ENCODE measurements at places on chromosomes 3 and 15.

DNA sequence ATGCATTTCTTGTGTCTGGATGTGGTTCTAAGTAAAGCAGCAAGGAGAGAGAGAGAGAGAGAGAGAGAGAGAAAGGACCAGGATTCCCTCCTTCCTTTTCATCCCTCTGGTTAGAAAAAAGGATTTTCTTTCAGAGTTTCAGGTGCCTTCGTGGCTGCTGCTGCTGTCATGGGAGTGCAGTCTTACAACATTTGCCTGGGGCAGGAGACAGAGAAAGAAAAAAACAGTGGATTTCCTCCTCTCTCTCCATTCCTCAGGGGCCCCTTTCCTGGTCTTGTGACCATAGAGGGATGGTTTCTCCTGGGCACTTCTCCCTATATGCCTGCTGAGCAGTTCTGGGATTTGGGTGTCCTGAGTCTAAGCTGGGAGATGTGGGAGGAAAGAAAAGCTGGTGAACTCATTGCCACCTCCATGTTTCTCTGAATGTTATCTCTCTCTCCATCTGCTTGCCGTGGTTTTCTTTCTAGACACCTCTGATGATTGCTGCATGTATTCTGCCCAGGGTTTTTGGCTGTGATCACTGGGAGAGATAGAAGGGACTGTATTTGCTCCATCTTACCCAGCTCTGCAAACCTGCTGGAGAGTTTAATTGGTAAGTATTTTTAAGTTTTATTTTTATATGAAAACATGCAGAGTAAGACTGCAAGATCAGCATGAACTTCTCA is 142.4 kb upstream of the RGMA start:
- DNase-seq, result no peak

- DNase-seq, result no peak
Observed at GRCh38 chr15:32707436-32707835, 10.4 kb upstream of the GREM1 start.

DNA sequence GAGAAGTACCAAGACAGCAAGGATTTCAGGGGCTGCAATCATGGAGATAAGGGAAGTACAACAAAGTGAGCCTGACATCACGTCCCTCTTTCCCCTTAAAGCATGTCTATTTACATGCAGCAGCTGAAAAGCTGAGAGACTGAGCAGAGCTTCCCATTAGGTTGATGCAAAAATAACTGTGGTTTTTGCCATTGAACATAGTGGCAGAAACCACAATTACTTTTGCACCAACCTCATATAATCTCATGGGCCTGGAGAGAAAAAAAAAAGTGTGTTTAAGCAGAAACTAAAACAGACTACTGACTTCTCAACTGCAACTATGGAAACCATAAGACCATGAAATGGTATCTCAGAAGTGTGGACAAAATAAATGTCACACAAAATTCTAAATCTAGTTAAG is 48.3 kb downstream of the CCDC12 start:
- DNase-seq, result no peak

- no peak for DNase-seq
Observed at GRCh38 chr3:15071699-15072098, 6.6 kb upstream of the MRPS25 start.

DNA sequence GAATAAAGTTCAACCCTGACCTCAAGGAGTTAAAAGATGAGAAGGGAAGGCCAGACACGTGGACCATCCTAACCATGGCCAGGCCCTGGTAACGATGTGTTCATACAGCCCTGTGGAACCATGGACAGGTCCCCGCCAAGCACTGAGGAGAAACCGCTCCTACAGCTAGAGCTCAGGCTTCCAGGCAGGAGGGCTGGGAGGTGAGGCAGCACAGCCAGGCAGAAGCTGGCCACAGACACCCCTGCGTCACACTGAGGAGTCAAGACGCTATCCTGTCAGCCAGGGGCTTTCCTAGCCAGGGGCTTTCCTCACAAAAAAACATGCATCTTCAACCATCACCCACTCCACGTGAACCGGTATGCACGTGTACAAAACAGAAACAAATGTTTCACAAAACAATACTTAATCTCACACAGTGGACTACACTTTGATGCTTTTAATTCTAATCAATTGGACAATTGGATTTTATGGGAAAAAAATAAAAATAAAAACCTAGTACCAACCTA is 73.2 kb downstream of the TBC1D2B start:
- DNase-seq, result no peak

DNA sequence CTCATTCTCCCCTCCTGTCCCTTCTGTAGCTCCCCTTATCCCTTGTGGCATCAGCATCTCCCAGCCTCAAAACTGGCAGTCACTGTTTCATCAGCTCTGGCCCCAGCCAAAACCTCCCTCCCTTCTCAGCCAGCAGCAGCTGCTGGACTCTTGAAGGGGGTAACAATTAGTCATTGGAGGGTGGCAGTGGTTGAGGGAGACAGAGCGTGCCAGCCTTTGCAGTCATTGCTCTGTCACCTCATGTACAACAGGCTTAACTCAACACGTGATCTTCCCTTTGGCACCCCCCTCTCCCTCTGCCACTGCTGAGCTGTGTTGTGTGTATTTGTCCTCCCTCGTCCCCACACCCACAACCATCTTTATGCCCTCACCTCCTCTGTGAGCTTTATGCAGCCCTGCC is 28.2 kb downstream of the RBP2 start:
- DNase-seq, result no peak

GRCh38 chr3:120062474-120062873 is 31.8 kb downstream of the GSK3B start:
- no peak for DNase-seq

GRCh38 chr3:112785321-112786001 is 61.2 kb downstream of the CD200R1L start:
- no peak for DNase-seq

GRCh38 chr15:20345401-20345958 is 196.1 kb downstream of the GOLGA6L6 start:
- no peak for DNase-seq

- DNase-seq, result peak; percentile 13
Observed at GRCh38 chr15:78536134-78536533, 4.1 kb upstream of the PSMA4 start.
